ENCODE measurements at places on chromosomes 4 and X.

DNA sequence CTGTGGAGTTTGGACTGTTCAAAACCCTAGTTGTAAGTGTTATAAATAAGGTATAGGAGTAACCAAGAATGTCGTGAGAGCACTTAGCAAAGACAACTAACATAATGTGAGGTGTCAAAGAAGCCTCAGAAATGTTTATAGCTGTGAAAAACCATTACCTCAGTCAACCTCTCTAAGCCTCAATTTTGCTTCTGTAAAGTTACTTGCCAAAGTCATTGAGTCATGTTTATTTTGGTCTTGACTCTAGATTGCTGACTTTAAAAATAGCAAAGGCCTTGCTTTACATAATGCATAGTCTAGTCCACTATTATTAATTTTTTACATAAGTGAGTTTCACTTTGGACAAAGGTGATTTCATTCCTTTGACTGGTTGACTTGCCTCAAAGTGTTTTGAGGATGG, 257.6 kb upstream of the CXXC4 start:
- DNase-seq = no peak

GRCh38 chr4:187714957-187715356, 280.6 kb upstream of the ZFP42 start:
- no peak for DNase-seq

DNA sequence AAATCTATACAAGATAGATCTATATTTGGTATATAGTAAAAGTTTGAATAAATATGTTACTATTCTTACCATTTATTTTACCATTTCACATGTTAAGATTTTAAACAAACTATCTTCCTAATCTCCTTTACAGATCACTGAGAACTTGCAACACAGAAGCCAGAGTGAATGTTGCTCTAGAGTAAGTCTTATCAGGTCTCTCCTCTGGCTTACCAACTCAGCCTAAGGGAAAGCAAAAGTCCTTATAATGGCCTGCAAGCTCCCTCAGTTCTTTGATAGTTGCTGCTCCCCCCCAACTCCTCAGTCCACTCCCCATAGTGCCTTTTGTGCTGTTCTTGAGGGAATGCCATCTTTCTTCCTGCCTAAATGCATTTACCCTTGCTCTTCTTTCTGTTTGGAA, 25.7 kb upstream of the SLC7A11 start:
- DNase-seq = no peak

DNA sequence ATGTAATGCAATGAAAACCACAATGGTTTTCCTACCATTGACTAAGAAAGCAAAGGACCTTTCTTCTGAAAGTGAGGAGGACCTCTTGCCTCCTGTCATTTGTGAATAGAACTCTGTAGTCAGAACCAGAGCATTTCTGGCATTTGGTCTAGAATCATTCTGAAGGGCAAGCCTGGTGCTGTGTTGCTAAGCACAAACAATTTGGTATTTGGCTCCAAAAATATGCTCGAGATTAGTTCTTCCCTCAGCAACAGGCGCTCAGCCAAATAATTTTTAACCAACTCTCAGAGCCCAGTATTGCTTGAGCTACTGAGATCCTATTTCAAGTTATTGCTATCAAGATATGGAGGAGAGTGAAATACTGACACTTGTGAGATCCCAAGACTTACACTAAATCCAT, 71.0 kb downstream of the SNCA start:
- DNase-seq = no peak

- DNase-seq = peak; percentile 0
Observed at GRCh38 chrX:87583679-87584078, 66.1 kb downstream of the KLHL4 start.

DNA sequence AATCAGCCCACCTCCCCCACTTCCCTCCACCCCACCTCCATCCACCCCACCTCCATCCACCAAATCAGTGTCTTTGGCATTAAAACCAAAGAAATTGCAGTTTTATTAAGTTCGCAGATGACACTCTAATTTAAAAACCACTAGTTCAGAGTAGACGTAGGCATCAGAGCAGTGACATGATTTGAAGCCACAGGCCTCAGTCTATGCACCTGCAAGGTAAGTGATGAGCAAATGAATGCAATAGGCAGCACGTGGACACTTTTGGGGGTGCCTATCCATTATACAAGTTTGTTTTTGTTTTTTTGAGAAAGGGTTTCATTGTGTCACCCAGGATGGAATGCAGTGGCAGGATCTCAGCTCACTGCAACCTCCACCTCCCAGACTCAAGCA, 88.0 kb upstream of the TRIM2 start:
- no peak for DNase-seq

DNA sequence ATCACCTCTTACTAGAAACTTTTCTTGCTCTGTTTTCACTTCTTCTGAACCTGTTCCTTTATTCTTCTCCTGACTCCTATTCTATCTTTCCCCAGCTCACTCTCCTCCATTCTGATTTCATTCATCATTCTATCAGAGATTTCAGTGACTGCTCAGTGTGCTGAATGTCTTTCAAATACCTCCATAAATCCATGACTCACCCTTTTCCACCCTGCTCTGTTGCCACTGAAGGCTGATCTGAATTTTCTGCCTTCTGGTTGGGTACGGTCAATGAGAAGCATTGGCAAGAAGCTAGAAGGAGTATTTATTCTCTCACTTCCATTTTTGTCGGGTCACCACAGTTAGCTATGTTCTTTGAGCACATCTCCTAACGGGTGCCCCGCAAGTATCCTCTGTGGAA, 265.9 kb downstream of the CBLL2 start:
- no peak for DNase-seq

- no peak for DNase-seq
Observed at GRCh38 chrX:54430519-54430918, 9.7 kb upstream of the TSR2 start.

DNA sequence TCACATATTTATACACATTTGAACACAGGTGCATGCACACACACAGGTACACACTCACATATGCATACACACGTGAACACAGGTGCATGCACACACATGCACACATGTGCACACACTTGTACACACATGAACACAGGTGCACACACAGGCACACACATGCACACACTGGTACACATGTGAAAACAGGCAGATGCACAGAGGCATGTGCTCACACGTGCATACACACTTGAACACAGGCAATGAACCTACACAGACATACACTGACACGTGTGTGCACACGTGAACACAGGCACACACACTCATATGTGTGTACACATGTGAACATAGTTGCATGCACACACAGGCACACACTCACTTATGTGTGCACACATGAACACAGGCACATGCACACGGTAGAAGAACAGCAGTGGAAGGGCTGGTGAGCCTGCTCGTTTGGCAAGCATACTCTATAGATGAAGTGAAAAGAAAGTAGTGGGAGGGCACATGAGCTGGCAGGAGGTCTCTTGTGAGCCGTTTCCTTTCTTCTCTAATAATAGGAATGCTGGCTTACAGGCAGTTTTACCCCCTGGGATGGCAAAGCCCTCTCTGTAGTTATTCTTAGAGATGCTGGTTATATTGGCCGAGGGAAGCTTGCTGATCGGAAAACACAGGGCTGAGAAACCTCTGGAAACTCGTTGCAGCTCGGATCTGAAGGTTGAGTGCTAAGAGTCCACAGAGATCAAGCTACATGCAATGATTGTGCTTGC, 279.6 kb upstream of the CLNK start:
- no peak for DNase-seq

- DNase-seq = no peak
Observed at GRCh38 chr4:124710015-124710741, 2.4 kb downstream of the ANKRD50 start.

GRCh38 chr4:7820031-7820818, 119.4 kb downstream of the AFAP1 start:
- DNase-seq = no peak

DNA sequence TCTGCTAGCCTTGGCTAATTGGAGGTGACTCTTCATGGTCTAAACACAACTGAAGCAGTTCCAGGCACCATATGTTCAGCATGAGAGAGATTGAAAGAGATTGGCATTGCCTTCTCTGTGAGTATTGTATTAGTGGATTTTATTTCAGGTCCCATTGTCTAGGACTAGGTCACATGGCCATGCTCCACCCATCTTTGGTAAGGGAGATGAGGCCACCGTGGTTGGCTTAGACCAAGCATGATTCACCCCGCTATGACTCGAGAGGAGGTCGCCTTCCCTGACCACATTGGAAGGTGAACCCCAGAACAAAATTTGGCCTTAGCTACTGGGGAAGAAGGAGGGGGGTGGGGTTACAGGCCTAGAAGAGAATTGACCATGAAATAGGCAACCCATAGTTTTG, 109.9 kb upstream of the BCOR start:
- DNase-seq = no peak

DNA sequence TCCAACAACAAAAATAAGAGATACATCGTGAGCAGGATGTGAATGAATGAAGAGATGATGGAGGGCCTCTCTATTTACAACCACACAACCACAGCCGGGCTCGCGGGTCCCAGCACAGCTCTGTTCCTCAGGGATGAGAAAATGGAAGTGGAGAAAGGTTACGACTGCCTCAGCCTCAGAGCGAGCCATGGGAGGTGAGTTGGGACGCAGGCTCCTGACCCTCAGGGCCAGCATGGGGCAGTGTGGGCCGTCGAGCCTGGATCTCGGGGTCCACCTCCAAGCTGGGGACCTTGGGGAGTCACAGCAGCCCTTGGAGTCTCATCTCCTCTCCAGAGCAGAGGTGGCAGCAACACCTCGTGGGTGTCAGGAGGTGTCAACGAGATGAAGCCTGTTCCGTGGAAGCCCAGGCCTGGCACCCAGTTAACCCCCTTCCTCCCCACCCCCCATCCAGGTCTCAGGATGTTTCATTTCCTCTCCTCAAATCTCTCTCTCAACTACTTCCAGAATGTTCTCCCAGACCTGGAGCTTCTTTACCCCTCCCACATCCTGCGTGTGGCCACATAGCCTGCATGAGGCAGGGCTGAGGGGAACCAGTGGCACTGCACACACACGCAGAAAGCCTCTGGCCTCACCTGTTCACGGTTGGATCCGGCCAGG, 25.9 kb downstream of the C4orf50 start:
- DNase-seq = no peak

- DNase-seq = no peak
Observed at GRCh38 chr4:6749340-6750171, 33.0 kb upstream of the KIAA0232 start.

DNA sequence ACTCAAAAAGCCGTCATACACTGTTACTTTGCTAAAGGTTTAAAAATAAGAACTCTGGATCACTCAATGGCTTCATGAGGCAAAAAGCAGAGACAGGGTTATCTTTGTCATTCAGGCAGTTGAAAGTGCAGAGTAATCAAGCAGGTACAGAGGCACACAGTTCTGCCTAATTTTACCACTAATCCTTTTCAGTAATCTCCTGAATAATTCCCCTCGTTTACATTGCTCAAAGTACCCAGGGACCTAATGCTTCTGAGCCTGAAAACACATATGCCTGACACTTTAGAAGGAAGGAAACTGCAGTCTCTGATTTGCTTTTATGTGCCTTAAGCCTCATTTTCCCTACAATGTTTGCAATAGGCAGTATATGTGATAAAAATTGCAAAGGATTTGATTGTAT, 71.4 kb upstream of the TRAM1L1 start:
- DNase-seq = no peak

DNA sequence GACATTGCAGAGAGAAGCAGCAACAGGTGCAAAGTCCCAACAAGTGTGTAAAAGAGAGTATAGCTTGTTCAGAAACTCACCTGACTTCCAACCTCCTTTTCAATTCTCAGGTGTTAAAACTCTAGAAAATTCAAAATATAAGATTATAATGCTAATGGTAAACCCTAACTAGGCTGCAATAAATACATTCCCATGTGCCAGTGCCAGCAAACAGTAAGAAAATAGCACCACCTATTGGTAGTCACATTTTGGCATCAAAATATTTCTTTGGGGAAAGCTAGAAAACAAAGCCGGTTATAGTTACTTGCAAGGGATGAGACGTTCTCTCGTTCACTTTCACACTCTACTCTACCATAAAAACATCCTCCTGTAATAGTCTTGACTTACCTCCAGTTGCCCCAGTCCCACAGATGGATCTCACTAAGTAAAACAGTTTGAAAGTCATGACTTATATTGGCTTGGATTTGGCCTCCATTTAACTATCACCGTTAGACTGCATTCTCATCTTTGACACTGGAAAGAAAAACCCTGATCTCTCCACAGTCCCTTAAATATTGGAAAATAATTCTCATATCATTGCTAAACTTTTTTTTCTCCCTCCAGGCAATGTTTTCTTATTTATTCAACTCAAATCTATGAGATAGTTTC, 9.6 kb downstream of the BMP3 start:
- DNase-seq = peak; percentile 82

GRCh38 chr4:9825049-9825448, 43.6 kb downstream of the DRD5 start:
- DNase-seq = no peak

DNA sequence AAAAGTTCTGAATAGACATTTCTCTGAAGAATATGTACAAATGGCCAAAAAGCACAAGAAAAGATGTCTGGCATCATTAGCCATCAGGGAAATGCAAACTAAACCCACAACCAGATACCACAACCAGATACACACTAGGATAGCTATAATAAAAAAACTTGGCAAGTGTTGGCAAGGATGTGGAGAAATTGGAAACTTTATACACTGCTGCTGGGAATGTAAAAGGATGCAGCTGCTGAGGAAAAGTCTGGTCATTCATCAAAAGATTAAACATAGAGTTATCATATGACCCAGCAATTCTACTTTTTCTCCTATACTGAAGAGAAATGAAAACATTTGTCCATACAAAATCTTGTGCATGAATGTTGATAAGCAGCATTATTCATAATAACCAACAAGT, 92.3 kb downstream of the UCHL1 start:
- no peak for DNase-seq

DNA sequence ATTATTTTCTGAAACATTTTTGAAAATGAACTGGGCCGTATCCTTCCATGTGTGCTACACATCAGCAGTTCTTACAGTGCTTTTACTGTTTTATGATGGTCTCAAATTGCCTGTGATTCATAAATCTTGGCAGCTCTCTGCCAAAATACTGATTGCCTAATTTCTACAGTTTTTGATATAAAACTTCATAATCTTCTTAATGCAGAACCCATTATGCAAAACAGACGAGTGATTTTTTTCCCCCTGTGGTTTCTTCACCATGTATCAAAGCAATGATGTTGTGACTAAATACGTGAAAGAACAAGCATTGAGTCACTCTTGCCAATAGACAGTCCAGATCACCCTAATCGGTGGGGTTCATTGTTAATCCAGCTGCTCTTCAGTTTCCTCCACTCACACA, 156.4 kb upstream of the WDR1 start:
- DNase-seq = no peak

DNA sequence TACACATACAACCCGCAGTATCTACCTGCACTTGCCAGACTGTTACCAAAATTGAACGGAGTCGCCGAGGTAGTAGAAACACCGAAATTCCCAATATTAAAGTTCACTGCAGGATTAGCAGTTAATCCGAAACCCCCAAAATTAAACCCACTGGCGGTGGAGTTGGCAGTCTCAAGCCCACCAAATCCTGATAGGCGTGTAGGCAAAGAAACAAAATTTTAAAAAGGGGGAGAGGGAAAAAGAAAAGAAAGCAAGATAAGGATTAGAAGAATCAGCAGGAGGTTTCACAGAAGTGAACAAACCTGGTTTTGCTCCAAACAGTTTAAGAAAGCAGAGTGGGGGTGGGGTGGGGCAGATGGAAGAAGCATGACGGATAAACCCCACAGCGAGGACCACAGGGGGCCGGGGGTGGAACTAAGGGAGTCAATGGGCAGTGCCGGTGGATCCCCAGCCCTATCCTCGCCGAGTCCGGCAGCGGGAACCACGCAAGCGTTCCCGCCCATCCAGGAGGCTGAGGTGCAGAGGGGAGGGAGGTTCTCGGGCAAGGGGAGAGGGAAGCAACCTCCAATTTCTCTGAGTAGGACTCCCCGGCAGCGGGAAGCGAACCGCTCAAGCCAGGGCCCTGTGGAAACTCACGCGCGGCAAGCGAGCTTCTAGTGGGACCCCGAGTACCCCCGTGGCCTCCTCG, 599 bp downstream of the NUP54 start:
- peak; percentile 39 for DNase-seq
